Cardiac septum (tissue), 1 donor: ENCODE measurements at places on chromosomes 6 and 20. TPM values are rescaled to one million over a fixed set of nuclear protein-coding genes. Genes with fewer than 3 reads are reported as not detected.
A peak's percentile ranks its signal among the peaks of the same experiment; 100 is the strongest.

- no peak for DNase-seq
These were observed 26.8 kb upstream of the UBE2J1 start for GRCh38 chr6:89379281-89379680.

GRCh38 chr6:109305028-109305427 lies 77.2 kb downstream of the CD164 start:
- DNase-seq = no peak

- DNase-seq = no peak
These were observed 51.7 kb downstream of the SLC26A8 start for GRCh38 chr6:35972471-35973367.

DNA sequence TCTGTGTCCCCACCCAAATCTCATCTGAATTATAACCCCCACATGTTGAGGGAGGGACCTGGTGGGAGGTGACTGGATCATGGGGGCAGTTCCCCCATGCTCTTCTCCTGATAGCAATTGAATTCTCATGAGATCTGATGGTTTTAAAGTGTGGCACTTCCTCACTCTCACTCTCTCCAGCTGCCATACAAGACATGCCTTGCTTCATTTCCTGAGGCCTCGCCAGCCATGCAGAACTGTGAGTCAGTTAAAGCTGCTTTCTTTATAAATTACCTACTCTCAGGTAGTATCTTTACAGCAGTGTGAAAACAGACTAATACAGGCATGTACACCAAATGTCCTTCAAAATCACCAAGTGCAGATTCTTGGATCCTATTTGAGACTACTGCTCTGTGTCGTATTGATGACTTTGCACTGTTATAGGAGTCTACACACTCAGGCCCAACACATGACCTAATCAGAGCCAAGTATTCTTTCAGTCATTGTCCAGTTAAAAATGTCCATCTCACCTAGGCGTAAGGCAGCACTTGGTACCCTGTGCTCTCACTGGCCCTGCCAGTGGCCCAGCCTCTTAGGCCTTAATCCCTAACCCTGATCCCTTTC lies 52.8 kb upstream of the UST start:
- DNase-seq = no peak

DNA sequence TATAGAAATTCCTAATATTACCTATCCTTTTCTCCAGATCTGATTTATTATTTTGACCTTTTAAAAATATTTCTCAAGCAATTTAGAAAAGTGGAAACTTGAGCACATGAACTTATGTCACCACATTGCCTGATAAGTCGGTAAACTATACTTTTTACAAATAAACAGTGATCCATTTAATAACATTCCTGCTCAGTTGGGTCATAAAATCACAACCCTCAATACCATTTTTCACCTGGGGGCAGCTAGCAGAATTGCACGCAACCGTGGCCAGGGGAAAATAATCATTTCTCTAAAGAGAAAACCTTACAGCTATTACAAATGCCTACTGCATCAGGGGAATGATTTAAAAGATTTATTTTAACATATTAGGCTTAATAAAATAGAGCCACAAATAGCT lies 614.5 kb downstream of the PHF3 start:
- no peak for DNase-seq

- no peak for DNase-seq
These were observed 484.3 kb upstream of the HS3ST5 start for GRCh38 chr6:114827135-114827534.

GRCh38 chr6:168540713-168541291 lies 99.8 kb downstream of the SMOC2 start:
- no peak for DNase-seq

DNA sequence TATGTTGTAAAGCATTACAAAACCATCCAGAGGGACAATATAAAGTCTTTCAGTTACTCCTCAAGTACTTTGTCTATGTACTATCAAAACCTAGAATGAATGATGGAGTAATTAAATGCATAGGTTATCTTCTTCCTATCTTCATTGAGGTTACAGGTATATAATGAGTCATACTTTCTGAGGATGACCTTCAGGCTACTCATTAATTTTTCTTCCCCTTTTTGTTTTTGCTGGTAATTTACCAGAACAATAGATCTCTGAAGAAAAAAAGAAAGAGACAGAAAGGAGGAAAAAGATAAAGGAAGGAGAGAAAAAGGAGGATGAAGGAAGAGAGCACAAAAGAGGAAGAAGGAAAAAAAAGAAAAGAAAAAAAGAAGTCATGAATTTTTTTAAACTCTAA lies 398.4 kb downstream of the TBC1D32 start:
- no peak for DNase-seq

- no peak for DNase-seq
These were observed 117.0 kb downstream of the ANKRD60 start for GRCh38 chr20:58111310-58112016.

DNA sequence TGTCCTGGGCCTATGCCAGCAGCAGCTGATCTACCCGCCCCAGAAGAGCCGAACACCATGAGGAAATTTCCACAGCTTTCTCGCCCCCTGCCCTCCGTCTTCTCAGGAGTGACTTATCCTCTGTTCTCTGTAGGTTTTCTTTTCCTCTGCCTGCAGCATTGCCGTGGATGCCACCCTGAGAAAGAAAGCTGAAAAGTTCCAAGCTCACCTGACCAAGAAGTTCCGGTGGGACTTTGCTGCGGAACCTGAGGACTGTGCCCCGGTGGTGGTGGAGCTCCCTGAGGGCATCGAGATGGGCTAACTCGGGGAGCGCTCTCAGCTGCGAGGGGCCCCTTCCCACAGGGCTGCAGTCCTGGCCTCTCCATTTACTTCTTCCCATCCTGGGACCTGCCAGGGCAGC lies 19.2 kb downstream of the AAR2 start:
- DNase-seq = no peak

DNA sequence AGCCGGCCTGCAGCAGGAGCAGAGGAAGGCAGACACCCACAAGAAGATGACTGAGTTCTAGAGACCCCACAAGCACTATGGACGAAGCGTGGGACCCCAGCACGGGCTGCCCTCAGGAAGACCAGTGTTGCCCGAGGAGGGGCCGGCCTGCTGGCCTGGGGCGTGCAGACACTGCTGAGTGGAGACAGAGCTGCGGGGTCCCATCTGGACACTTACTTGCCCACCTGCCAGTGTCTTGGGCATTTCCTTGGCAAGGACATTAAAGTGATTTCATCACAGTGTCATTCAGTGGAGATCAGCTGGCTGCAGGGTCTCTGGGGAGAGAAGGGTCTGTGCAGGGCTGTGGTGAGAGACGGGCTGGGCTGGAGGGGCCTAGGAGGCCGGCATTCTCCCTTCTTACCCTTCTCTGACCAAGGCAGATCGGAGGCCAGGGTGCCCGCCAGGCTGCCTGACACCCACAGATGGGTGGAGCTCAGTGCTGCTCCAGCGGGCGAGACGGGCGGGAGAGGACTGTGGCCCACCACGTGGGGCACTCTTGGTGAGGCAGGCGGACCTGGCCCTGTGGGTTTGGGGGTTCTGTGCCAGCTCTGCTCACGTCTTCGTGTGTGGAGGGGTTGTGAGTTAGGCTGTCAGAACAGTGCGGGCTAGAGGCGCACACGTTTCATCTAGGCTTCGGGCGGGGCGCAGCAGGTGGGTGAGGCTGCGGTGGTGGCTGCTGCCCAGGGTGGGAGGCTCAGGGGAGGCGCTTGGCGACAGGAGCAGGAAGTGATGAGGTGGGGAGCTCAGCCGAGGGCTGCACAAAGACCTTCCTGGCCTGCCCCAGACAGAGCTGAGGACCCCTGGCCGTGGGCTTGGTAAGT lies at the start of gene LIME1:
TSS of gene LIME1 (plus strand) at position 806 of the 860 bp plus-strand sequence. CDS start 886 bp downstream, outside the sequence.
- DNase-seq = peak; percentile 61

DNA sequence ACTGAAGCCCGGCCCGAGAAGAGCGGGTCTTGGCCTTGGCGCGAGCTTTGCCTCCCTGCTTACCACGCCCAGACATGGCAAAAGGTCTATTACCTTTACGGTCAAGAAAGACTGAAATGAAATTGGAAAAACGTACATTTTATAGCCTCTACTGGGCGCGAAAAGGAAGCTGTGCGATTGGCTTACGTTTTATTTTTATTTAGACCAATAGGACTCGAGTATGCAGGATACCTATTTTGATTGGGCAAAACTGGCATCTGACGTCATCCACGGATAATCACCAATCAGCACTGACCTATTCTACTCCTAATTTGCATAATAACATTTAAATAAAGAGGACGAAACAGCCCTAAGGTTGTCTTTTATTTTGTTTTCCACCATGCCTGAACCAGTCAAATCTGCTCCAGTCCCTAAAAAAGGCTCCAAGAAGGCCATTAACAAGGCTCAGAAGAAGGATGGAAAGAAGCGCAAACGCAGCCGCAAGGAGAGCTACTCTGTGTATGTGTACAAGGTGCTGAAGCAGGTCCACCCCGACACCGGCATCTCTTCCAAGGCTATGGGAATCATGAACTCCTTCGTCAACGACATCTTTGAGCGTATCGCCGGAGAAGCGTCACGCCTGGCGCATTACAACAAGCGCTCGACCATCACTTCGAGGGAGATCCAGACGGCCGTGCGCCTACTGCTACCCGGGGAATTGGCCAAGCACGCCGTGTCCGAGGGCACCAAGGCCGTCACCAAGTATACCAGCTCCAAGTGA lies 97.4 kb downstream of the OR2B2 start:
- DNase-seq = no peak

The RSPH4A gene
- total RNA-seq = 0.57 TPM

The KIF25 gene
- total RNA-seq = 0.24 TPM

The VWA7 gene
- 21.5 TPM for total RNA-seq

The ADGRF4 gene
- total RNA-seq = not detected

The NOX3 gene
- not detected for total RNA-seq

The DUSP15 gene
- 3.4 TPM for total RNA-seq

The SNAI1 gene
- total RNA-seq = 4.3 TPM

The CUTA gene
- 94.6 TPM for total RNA-seq
